D721Med (cell line): ENCODE measurements at places on chromosomes 3 and 15.

- DNase-seq: no peak
Measured at GRCh38 chr15:48221885-48222284, 15.8 kb downstream of the SLC12A1 start.

DNA sequence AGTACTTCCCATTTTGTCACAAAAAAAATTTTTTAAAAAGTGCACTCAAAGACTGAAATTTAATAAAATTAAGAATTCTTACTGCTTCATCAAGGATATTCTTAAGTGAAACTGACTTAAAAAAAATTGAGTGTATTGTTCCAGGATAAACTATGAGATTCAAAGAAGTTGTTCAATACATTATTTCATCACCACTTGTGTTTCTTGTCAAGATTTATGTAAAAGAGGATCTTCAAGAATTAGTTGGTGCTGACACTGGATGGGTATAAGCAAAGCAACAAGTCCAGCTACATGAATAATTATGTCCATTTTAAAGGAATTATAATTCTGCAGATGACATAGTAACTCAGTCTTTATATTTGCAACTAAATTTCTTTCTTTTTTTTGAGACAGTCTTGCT, 4.3 kb upstream of the AP4E1 start:
- DNase-seq: no peak

GRCh38 chr3:89002191-89002590, 105.2 kb upstream of the EPHA3 start:
- DNase-seq: no peak

- no peak for DNase-seq
Measured at GRCh38 chr3:151798466-151798865, 15.4 kb upstream of the AADAC start.

DNA sequence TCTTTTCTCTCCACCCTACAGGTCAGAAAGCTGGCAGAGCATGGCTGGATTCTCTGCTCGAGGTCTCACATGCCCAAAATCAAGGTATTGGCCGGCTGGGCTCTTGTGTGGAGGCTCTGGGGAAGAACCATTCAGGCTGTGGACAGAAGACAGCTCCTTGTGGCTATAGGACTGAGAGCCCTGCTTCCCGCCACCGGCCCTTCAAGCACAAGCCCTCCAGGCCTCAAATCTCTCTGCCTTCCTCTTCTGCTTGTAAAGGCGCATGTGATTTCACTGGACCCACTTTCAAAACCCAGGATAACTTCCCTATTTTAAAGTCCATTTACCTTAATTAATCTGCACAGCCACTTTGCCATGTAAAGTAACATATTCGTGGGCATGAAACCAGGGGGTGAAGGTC, 36.2 kb upstream of the MGLL start:
- no peak for DNase-seq
